HEK293T (cell line): ENCODE measurements at places on chromosomes 12 and 14.

GRCh38 chr14:98477935-98478334 lies 794.1 kb downstream of the BCL11B start:
- DNase-seq, result no peak

DNA sequence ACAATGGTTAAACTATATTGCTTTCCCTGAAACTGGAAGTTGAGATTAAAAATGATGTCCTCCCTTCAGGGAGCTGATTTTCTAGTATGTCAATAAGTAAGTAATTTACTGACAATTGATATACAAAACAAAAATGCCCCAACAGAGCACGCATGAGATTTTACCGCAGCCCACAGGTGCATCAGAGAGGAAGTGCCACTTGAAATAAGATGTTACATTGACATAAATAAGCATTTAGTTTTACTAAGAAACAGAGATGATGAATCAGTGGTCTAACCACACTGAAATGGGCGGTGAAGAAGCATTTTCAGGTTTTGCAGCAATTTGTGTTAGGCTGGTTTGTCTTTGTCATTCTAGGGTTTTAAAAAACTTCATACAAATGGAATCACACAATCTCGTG lies 8.8 kb upstream of the CLECL1 start:
- no peak for DNase-seq

- DNase-seq, result no peak
Observed at GRCh38 chr12:80756875-80757274, 40.2 kb downstream of the MYF5 start.

GRCh38 chr12:64825143-64826021 lies 935 bp downstream of the TBC1D30 start:
- no peak for DNase-seq

- DNase-seq, result no peak
Observed at GRCh38 chr14:78581229-78581628, 411.1 kb downstream of the NRXN3 start.

GRCh38 chr12:124385219-124385969 lies 90.5 kb downstream of the RFLNA start:
- DNase-seq, result no peak

DNA sequence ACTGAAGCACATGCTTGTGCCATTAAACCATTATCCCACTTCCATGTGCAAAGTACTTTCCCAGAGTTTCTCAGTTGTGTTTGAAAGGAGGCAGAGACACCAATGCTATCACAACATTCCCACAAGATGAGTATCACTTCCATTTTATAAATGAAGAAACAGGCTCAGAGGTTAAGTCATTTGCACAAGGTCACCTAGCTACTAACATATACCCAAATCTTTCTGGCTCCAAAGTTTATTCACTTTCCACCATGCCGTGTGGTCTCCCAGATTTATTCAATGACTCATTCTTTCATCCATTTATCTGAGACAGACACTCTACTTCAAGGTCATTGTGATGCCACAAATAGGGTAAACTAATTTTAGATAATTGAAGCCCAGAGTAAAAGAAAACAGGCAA lies 9.4 kb downstream of the ART4 start:
- DNase-seq, result no peak

- DNase-seq, result no peak
Observed at GRCh38 chr12:65536876-65537681, 258.6 kb downstream of the MSRB3 start.

DNA sequence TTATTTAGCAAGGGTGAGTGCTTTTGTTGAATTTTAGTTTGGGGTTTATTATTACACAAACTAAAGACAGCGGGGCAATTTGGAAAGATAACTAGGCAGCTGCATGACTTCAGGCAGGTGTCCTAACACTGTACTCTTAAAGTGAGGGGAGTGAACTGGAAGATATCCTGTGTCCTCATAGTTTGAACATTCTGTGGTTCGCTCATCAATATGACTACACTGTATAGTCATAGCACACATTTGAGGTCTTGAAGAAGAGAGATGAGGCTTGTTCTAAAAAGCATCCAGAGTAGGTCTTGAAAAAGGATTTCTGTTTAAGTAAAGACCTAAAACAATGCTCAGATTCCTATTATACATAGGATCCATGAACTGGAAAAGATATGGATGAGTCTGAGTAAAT lies 1.7 kb upstream of the MAP3K9 start:
- DNase-seq, result no peak

GRCh38 chr14:33420051-33420627 lies 481.5 kb downstream of the NPAS3 start:
- no peak for DNase-seq

DNA sequence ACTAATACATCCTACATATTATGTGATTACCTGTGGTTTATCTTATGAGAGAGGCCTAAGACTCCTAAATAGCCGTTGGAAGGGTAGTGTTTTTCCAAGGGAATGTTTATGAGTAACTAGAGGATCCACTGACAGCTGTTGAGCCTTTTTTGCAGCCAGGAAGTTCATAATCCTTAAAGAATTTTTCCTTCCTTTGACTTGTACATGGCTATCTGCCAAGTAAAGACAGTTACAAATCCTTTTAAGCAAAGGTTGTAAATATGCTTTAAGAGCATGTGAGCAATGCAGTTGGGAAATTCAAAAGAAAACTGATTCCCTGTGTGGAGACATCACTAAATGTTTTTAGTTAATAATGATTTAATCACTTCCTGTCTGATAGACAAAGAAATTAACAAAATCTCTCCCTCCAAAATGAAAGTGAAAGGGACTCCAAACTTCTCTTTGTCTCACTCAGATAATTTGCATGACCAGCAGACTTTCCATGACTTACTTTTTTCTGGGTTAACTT lies 333.8 kb downstream of the PDZRN4 start:
- no peak for DNase-seq
